ENCODE measurements at places on chromosomes 3 and 15.

- no peak for DNase-seq
Observed at GRCh38 chr15:69490356-69491037, 37.9 kb downstream of the RPLP1 start.

DNA sequence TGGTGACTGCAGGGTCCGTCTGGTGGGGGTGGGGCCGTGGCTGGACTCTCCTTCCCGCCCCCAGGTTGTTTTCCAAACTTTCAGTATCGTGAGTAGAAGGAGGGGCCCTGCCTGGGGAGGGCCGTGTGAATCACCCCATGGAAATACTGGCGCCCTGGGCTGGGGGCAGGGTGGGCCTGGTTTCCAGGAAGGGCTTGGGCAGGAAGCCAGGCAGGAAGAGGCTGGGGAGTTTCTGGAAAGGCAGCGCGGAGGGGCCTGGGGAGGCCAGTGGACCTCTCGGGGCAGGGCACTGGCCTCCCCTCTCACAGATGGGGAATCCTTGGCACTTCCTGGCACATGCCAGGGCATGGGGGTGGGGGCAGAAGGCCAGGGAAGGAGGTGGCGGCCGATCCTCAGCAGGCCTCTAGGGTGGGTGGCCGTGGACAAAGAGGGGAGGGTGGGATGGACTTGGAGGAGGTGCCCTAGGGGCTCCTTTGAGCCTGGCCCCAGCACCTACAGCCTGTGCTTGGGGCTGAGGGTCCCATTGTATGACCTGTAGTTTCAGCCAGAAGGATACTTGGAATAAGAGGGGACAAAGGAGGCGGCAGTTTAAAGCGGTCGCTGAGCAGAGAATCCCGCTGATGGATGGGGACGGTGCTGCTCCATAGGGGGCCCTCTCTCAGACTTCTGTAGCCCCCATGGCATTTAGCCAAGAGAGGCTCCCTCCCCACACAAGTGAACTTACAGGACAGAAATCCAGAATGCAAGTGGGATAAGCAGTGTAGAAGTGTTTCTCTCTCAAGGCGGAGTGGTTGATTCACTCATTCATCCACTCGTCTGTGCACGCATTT, 56.5 kb upstream of the GATA2 start:
- DNase-seq, result no peak

- DNase-seq, result no peak
Observed at GRCh38 chr15:33742800-33743199, 225.5 kb upstream of the CHRM5 start.

DNA sequence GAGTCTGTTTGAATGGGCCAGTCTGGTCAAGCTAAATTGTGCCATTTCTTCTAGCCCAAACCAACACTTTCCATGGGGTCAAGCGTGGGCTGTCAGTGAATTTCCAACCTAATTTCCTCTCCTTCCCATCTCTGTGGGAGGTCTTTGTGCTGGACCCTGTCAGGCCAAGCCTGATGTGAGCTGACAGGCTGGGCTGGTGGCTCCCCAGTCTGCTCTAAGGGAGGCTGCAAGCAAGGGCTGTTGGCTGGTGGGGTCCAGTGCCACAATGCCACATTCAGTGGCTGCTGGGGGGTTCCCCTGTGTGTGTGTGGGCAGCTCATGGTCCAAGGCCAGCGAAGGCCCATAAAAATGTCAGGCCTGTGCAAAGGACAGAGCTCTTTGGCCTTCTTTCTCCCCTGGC, 216.1 kb downstream of the OPA1 start:
- DNase-seq, result no peak

DNA sequence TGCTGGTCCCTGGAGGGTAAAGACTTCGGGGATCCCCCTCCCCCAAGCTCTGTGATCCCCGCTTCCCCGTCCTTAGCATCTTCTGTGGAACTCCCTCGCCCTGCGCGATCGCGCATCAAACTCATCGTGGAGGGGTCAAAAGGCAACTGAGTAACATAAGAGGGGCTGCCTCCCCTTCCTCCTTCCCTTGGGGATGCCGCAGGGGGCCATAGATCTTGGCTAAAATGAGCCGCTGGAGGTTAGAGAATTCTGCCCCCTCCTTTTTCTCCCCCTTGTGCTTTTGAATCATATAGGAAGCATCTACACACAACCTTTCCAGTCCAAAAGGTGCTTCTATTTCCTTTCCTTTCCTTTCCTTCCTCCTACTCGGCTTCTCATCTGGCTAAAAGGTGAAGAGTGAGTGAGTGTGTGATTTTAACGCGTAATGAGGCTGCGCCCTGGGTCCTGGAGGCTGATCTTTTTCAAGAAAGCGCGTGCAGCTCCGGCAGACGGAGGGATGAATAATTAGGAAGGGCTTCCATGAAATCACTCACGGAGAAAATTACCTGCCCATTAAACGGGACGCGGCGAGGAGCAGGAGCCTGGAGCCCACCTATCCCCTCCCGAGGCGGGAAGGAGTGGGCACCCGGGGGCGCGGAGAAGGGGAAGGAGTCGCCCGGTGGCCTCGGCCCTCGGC, 831 bp upstream of the ROBO2 start:
- DNase-seq, result no peak

DNA sequence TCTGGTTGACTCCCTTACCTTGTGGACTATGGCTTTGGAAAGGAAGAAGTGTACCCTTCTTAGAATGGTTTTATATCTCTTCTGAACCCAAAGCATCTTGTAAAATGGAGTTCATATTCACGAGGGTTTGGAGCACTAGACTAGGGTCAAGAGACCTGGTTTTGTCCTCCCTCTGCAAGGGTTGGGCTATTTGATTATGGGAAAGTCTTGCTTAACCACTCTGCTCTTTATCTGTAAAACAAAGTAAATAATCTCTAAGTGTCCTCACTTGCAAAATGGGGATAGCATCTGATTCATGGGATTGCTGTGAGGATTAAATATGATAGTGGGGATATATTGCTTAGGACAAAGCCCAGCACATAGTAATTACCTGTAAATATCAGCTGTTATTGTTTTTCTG, 17.9 kb upstream of the SLC2A2 start:
- no peak for DNase-seq

- no peak for DNase-seq
Observed at GRCh38 chr3:115239717-115240116, 92.6 kb upstream of the ZBTB20 start.

GRCh38 chr15:48928877-48929538, 34.7 kb downstream of the SHC4 start:
- DNase-seq, result no peak

GRCh38 chr3:57397175-57398026, 104.9 kb upstream of the ASB14 start:
- peak; percentile 14 for DNase-seq

- DNase-seq, result no peak
Observed at GRCh38 chr3:68973639-68974038, 39.8 kb downstream of the EOGT start.
